T-helper 1 cell (primary cell): ENCODE measurements at places on chromosomes 2 and 18.

DNA sequence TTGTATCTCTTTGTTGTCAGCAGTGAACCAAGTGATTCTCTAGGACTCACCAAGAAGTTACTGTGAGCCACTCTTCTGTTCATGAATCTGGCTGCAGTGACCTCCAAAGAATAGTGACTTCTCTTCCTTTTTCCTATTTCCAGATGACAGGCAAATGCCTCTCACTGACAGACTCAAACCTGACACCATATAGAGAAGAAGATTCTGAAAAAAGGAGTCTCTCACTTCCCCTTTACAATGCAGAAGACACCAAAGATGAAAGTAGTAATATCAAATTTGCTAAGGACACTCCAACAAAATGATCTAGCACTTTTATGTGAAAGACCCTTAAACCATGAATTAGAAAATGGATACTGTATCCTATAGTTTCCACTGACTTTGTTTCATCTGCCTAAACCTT, 44.4 kb upstream of the SETBP1 start:
- no peak for DNase-seq

DNA sequence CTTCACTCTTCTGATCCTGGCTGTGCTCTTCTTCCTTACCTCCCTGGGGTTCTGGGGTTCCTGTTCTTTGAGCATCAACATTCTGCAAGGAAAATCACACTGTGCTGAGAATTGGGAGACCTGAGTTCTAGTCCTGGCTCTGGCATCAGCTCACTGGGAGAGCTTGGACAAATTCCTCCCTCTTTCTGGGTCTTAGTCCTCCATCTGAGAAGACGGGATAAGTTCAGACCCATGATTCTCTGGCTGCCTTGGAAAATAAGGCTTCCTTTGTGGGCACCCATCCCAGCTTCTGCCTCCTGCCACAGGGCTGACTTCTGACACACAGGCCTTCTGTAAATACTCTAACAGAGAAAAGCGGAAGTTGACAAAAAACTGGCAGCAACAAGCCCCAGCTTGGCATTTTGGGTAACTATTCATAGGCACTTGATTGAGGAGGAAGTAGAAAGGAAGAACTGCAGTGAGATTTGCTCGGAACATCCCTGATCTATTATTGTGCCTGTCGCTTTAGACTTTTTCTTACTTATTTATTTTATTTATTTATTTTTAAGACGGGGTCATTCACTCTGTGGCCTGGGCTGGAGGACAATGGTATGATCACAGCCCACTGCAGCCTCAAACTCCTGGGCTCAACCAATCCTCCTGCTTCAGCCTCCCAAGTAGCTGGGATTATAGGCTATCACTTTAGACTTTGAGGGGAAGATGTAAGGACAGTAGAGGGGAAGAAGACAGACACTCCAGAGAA, 7.9 kb downstream of the PCBP1 start:
- DNase-seq: no peak

- DNase-seq: no peak
Observed at GRCh38 chr18:31719363-31720006, 35.1 kb upstream of the B4GALT6 start.

DNA sequence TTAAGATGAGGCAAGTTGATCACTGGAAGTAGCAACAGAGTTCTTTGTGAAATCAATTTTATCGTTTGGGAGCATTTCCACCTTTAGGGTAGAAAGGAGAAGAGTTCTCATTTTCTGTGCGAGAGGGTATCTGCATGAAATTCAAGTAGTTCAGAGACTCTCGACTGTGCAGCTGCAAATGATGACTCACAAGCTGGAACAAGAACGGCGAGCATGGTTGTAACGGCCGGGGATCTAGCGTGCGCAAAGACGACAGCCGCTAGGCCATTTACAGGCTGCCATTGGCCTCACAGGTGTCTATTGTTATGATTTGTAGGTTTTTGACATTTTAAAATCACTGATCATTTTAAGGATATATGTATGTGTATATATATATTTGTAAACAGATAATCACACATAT, 5.2 kb downstream of the KLHL29 start:
- no peak for DNase-seq

DNA sequence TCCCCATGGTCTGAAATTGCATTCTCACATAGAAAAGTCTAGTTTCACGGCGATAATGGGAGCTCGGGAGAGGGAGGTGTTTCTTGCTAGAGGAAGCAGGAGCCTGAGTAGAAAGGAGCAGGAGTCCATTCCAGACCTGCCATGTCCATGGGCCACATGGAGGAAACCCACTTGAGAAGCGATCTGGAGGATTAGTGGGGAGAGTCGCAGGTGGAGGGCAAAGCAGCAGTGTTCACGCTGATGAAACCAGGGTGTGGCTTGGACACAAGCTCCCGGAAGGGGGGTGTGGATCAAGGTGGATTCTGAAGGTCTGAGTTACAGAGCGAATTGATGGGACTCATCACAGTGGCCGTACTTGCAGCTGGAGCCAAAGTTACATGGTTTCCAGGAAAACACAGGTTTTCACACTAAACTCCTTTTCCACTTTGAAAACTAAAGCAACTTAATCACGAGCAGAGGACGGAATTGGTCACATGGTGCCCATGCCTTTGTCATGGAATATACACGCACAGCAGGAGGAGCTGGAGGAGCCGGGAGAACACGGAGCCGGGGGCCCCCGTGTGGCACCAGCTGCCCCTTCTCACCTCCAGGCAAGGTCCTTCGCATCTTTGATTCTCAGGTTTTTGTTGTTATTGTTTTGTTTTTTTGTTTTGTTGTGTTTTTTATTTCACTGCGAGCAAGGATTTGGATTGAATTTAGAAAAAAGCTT, 255.1 kb upstream of the MYT1L start:
- DNase-seq: no peak

DNA sequence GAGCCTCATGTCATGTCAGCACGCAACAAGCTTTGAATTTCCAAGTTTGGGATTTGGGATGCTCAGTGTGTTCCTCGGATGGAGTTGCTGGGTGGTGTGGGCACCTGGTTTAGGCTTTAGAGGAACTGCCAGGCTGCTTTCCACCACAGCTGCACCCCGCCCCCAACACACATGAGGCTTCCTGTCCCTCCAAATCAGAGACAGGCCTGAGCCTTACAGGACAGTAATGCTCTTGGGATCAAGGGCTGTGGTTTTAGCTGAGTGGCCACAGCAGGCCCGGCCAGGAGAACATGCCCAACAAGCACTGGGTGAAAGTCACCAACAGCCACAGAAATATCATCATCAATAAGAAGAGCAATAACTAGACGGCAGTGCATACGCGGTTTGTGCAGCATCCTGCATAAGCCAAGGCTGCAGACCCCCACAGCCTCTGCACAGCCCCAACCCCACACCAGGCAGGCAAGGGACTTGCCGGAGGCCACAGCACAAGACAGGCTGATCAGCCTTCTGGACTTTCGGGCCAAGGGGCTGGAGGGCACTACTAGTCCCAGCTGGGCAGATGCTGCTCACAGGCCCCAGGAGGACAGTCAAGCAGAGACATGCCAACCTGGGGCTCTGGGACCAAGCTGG, 29.7 kb upstream of the GPC1 start:
- DNase-seq: no peak

- DNase-seq: no peak
Observed at GRCh38 chr2:160940699-160941098, 219.5 kb upstream of the TANK start.

DNA sequence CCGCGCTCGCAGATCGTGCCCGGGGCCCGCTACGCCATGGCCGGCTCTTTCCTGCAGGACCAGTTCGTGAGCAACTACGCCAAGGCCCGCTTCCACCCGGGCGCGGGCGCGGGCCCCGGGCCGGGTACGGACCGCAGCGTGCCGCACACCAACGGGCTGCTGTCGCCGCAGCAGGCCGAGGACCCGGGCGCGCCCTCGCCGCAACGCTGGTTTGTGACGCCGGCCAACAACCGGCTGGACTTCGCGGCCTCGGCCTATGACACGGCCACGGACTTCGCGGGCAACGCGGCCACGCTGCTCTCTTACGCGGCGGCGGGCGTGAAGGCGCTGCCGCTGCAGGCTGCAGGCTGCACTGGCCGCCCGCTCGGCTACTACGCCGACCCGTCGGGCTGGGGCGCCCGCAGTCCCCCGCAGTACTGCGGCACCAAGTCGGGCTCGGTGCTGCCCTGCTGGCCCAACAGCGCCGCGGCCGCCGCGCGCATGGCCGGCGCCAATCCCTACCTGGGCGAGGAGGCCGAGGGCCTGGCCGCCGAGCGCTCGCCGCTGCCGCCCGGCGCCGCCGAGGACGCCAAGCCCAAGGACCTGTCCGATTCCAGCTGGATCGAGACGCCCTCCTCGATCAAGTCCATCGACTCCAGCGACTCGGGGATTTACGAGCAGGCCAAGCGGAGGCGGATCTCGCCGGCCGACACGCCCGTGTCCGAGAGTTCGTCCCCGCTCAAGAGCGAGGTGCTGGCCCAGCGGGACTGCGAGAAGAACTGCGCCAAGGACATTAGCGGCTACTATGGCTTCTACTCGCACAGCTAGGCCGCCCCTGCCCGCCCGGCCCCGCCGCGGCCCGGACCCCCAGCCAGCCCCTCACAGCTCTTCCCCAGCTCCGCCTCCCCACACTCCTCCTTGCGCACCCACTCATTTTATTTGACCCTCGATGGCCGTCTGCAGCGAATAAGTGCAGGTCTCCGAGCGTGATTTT, 7.6 kb downstream of the TBR1 start:
- no peak for DNase-seq

- no peak for DNase-seq
Observed at GRCh38 chr2:172087207-172087779, 2.0 kb downstream of the DLX1 start.

DNA sequence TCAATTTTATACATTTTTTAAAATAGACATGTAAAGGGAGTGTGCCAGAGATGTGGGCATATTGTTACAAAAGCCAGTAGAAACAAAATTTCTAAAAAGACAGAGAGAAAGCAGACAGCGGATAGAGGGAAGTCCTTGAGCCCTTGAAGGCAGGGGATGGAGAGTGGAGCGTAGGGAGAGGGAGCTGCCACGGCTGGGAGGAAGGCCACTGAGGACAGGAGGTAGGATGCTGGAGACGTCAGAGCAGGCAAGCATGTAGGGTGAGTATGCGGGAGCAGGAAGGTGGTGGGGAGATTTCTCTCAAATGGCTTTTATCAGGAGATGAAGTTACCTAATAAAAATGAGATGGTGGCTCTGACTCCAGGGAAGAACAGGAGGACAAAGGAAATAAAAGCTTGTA, 24.0 kb upstream of the NCL start:
- no peak for DNase-seq

- DNase-seq: no peak
Observed at GRCh38 chr2:162258169-162258568, 14.9 kb upstream of the FAP start.

DNA sequence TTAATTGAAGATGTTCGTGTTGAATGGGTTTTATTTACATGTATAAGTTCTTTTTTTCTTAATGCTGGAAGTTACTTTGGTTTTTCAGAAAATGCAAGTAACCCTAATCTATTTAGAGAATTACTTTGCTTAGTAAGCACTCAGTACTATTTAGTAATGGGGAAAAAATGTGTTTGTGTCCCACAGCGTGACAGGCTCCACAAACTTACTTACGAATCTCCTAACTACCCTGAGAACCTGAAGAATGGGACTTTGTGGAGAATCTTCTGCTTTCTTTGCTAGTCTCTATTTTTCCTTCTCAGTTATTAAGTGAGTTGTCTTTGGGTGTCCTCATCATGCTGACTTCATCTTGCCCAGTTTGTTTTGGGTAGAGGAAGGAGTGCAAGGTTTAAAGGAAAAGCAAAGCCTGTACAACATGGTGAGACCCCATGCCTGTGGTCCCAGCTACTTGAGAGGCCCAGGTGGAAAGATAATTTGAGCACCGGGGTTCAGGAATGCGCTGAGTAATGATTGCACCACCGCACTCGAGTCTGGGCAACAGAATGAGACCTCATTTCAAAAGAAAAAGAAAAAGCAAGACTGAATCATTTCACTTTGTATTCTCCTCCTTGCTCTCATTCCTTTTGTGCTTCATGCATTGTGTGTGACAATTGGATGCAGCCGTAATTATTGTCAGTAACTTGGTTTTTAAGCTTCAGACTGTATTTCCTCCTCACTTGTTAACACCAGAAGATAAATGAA, 10.2 kb downstream of the NEDD4L start:
- DNase-seq: no peak

- DNase-seq: no peak
Observed at GRCh38 chr2:183035298-183035953, 2.8 kb downstream of the NCKAP1 start.

DNA sequence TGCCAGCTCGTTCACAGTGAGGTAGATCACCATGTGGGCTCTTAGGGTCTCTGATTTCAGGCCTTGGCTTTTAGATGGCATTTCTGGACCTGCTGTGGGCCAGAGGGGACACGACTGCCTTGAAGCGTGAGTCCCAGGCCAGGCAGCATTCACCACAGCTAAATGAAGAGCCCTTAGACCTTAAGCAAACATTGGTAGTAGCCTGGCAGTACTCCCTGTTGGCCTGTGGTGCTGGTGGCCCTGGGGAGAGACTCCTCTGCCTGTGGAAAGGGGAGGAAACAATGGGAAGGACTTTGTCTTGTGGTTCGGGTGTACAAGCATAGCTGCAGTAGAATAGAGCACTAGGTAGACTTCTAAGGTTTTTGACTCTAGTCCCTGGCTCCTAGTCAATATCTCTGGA, 456.0 kb upstream of the DCC start:
- no peak for DNase-seq

DNA sequence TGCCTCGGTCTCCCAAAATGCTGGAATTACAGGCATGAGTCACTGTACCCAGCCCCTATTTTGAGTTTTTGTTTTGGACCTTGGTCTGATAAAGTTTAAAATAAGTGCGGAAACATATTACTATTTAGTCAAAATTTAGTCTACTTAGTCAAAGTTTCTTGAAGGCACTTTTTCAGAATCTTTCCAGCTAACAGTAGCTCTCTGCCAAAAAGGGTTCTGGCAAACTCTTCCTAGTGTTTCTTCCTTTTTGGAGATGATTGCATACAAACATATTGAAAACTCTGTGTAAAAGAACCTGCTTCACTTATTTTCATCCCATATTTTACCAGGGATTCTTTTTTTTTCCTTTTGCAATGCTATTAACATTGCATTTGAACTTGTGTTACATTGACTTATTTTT, 28.8 kb downstream of the GMCL1 start:
- DNase-seq: no peak

GRCh38 chr2:138115666-138116065, 151.4 kb downstream of the HNMT start:
- no peak for DNase-seq

- no peak for DNase-seq
Observed at GRCh38 chr2:10234409-10235094, 68.2 kb upstream of the HPCAL1 start.

DNA sequence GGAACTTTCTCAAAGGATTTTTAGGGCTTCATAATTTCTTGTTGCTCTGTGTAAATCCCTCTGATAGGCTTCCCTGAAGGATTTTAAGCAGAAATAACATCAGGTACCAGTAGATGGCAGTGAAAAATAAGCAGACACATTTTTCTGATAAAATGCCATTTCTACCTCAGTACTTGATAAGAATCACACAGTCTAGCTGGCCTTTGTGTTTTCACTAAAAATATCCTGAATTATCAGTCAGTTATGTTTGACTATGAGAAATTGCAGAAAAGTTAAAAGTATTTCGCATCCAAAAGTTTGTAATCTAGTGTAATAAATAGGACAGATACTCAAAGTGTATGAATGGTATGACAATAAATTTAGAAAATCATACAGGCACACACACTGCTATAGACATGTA, 68.7 kb downstream of the DNAJC10 start:
- no peak for DNase-seq

- DNase-seq: no peak
Observed at GRCh38 chr2:48912110-48912509, 156.6 kb upstream of the LHCGR start.

- DNase-seq: no peak
Observed at GRCh38 chr18:60838677-60839076, 466.1 kb upstream of the MC4R start.

- no peak for DNase-seq
Observed at GRCh38 chr18:11002277-11002676, 147.1 kb downstream of the PIEZO2 start.
